A172 (cell line): ENCODE measurements at places on chromosomes 1 and 21. TPM values are rescaled to one million over a fixed set of nuclear protein-coding genes. Genes with fewer than 3 reads are reported as not detected.

- DNase-seq, result peak; percentile 100
These were observed 26.6 kb downstream of the IL6R start for GRCh38 chr1:154431586-154432373.

DNA sequence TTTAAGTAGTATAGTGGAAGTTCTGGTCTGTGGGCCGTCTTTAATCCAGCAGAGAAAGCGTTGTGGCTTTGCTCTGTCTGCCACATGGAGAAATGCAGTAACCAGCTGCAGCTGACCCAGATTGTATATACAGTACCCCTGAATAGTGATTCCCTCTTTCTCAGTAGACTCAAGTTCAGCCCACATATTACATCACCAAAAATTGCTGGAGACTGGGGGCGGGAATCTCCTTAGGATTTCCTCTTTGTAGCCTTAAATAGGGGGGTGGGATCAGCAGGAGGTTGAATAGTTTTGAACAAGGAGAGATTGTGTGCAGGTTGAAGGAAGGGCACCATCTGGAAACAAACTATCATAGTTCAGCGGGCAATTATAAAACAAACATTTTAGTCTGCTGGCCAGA is at the start of gene ANGPTL1:
Gene ANGPTL1, minus strand, starts transcription at position 134 of the 400 bp plus-strand sequence. CDS start 5,301 bp downstream, outside the sequence.
- no peak for DNase-seq

DNA sequence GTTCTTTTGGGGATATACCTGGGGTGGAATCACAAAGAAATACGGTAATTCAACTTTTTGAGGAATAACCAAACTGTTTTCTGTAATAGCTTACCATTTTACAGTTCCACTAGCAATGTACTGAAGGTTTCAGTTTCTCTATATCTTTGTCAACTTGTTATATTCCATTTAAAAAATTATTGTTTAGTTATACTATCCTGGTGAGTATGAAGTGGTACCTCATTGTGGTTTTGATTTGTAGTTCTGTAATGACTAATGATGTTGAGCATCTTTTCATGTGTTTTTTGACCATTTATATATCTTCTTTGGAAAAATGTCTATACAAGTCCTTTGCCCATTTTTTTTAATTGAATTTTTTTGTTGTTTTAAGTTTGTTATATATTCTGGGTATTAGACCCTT is 39.4 kb downstream of the MAST2 start:
- DNase-seq, result no peak

RXFP4 gene
- not detected in 2 replicates for total RNA-seq

ACTN2 gene
- total RNA-seq, result not detected in 2 replicates
